ENCODE measurements at places on chromosomes 1 and 21.

DNA sequence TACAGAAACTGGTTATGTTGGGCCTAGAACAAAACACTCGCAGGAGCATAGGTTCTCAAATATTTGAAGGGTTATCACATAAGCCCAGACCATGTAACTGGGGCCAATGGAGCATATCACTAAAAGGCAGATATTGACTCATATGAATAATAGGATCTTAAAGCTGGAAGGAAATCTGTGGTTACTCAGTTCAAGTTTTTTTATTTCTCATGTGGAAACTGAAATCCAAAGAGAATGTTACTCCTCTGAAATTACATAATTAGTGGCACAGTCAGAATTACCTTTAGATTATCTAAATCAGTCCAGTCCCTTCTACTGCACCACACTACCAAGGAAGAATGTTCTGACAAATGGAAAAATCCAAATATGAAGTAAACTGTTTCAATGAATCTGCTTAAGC, 12.0 kb downstream of the SLAMF8 start:
- no peak for DNase-seq

- no peak for DNase-seq
These were observed 87.1 kb downstream of the GPR88 start for GRCh38 chr1:100624886-100625610.

GRCh38 chr1:20442920-20443625, 42.9 kb downstream of the CAMK2N1 start:
- DNase-seq: no peak

DNA sequence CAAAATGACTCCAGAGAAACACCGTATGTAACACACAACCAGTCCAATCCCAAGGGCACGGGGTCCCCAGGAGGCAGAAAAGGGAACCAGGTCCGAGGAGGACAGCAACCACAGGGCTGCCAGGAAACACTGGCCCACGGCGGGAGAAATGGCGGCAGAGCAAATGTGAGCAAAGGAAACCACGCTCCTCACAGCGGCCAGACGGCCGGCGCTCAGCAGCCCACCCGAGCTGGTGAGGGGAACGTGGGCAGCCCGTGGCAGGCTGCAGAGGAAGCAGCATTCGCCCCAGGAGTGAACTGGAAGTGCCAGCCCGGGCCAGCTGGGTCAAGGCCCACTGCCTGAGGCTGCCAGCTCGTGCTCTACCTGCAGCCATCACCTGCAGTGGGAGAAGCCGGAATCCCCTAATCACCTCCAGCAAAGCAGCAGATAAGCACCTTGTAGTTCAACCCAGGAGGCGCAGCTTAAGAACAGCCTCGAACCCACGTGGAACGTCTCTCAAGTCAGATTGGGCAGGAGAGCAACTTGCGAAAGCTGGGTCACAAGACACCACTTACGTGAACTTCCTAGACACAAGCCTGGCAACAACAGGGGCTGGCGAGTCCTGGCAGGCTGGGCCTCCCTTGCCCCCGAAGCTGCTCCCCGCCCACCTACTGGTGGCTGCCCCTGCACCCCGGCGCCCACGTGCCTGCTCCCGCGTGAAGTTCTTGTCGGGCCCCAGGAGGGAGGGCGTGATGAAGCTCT, 6.7 kb downstream of the SLC19A1 start:
- DNase-seq: no peak

DNA sequence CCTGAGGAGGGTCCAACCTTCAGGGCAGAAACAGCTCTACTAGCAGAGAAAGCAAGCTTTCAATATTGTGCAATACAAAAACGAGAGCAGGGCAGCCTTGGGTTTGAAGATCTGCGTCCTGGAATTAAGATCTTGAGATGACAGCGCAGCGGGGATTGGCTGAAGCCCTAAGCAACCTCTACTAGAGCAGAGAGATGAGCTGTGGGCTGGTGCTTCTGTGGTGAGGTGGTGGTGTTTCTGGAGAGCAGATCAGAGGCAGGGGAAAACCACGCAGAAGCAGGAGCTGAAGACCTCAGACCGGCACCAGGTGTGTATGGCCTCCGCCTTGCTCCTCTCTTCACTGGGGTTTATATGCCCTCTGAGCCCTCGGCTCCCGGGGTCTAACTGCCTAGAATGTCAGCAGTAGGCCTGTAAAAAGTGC, 12.5 kb downstream of the TRAF3IP3 start:
- DNase-seq: peak; percentile 77

DNA sequence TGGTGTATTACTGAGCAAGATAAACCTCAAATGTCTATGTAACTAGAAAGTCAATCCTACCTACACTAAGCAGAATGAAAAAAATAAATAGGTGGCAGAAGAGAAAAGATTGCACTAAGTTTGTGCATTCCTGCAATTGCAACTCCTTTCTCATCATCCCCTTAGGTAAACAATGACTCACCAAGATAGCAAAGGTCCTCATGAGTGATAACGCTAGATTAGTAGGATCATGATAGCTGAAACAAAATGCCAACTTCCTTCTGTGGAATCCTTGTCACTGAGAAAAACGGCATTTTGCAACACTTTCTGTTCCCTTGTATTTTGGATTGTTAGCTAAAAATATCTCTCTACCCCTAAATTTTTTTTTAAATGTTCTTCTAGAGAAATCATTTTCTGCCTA, 20.0 kb upstream of the FCER1A start:
- no peak for DNase-seq

GRCh38 chr1:59928996-59929395, 2.4 kb upstream of the CYP2J2 start:
- DNase-seq: no peak

DNA sequence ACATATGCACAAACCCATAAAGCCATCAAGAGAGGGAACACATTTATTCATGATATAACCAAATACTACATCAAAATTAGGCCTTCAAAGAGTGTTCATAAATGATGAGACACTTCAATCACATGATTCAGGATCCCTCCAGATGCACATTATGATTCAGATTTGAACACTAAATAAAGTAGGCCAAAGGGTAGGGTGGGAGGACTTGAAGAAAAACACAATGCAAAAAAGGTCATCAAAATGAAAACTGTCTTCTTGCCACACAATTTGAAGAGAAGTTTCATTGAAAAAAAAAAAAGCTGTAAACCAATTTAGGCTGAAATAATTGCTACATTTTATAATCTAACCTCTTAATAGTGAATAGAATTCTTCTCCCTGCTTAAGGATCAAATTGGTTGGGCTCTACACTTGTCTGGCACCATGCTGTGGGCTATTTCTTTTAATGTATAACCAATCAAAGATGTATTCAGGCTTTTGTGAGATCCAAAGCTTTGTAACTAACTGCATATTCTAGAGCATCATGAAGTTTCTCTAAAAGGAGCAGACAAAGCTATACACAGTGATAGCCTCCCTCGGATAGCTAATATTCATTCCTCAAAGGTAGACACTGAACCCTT, 58.1 kb downstream of the ZSWIM5 start:
- DNase-seq: no peak

DNA sequence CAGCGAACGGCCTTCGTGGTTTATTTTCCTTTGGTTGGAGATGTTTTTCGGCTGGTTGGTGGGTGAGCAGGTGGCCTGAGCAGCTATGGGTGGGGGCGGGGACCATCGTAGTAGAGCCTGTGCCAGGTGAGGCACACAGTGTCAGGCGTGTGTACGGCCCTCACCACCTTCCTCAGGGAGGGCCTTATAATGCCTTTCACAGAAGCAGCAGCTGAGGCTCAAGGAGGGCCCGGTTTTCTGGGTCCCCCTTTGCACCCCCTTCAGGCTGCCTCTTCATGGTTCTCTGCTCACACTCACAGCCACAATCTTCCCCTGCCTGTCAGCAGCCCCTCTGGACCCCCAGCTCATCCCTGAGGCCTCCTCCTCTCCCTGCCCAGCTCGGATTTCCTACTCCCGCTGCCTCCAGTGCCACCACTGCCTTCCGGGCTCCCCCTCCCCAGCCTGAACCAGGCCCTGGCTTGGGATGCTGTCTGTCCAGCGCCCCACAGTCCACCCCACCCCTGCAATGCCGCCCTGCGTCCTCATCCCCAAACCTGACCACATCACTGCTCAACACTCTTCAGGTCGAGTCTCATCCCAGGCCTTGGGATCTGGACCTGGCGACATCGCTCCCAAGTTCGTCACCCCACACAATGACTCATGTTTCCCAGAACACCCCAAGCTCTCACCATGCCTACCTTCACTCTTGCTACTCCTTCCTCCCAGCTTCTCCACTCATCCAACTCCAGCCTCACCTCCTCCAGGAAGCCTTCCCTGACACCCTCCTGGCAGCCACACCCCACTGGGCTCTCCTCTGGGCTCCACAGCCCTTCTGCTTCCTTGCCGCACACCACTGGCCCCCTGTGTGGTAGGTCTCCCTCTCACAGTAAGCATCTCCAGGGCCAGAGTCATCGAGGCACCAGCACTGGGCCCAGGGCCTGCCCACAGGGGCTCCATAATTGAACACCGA, 53.9 kb downstream of the DMRTB1 start:
- no peak for DNase-seq

GRCh38 chr1:40785446-40785845, 1.9 kb downstream of the KCNQ4 start:
- DNase-seq: no peak

DNA sequence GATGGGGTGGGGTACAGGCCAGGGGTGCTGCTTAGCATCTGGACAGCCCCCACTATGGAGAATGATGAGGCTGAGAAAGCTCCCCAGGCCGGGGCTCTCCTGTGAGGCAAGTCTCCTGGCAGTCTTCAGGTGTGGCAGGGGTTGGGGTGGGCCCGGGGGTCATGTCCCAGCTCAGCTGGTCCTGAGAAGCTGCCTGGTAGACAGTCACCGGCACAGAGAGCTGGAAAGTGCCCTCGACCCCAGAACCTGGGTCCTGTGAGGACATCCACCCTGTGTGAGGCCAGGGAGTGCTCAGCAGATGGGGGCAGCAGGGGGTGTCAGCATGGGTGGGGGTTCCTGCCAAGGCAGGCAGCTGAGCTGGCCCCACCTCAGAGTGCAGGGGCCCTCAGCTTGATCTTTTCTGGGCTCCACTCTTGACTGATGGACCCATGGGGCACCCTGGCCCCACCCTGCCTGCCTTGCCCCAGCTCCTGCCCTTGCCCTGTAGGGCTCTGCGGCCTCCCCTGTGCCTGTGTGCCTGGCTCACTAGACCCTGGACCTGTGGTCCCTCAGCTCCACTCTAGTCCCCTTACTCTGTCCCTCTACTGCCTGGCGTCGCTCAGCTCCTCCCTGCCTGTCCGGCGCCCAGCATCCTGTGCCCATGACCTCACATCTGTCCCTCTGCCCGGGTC, 5.8 kb downstream of the IBA57 start:
- no peak for DNase-seq

- no peak for DNase-seq
These were observed 40.9 kb upstream of the CFAP126 start for GRCh38 chr1:161408429-161409052.

GRCh38 chr1:87869567-87869966, 540.9 kb downstream of the LMO4 start:
- DNase-seq: no peak

DNA sequence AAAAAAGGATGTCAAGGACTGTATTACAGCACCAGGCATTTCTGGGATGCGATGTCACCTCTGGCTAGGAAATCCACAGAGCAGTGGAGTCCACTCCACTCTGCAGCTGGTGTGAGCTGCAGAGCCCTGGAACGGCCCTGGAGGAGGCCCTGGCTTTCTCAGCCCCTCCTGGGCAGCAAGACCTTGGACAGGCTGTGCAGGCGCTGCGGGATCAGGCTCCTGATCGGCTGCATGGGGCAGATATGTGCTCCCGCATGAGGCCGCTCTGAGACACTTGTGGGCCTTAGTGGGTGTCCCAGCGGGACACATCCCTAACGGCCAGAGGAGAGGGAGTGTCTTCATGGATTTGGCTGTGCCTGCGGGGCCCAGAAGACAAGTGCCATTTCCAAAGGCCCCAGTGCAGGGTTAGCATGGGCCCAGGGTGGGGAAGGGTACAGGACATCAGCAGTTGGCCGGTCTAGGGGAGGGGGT, 6.2 kb downstream of the DNMT3L start:
- DNase-seq: no peak

DNA sequence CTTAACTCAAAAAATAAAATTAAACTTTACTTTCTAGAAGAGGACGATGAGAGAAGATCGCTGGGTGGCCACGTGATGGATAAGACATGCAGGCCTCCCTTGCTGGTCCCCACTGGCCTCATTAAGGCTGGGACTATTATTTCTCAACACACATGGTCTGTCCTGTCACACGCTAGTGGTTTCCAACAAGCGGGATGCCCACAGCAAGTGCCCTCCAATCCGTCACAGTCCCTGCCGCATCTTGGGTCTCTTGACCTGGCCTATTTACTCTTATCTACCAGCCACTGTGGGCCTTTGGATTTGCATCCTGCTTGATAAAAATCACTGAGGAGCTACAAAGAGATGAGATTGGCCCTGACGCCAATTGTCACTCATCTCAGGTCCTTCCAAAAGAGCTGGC, 30.0 kb downstream of the CAPZB start:
- no peak for DNase-seq

DNA sequence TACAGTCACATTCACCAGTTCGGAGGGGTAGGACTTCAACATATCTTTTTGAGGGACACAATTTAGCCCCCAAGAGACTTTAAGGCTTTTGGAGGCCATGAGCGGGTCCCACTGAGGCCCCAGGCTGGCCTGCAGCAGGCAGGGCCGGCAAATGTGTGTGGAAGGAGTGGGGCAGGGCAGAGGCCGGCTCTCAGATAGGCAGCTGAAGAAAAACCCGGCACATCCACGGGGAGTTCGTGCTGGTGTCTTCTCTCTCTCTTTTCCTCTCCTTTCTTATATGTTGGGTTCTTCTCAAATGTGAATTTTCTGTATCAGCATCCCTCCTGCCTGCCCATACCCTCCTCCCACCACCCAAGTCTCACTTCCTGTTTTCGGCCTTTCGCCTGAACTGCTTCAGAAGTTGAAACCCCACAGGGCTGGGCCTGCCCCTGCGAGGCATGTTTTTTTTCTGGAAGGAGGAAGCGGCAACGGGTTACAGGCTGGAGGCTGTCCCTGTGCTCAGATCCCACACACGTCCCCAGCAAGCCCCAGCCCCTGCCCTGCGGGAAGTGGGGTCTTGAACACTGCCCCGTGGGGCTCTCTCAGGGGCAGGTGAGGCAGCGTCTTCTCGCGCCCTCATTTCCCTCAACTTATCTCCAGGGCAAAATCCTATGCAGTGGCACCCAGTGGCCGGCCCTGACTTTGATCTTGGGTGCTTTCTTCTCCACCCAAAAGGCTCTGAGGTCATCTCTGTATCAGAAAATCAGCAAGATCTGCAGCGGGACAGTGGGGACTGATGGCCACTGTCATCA, 9.7 kb upstream of the UMODL1 start:
- DNase-seq: no peak

DNA sequence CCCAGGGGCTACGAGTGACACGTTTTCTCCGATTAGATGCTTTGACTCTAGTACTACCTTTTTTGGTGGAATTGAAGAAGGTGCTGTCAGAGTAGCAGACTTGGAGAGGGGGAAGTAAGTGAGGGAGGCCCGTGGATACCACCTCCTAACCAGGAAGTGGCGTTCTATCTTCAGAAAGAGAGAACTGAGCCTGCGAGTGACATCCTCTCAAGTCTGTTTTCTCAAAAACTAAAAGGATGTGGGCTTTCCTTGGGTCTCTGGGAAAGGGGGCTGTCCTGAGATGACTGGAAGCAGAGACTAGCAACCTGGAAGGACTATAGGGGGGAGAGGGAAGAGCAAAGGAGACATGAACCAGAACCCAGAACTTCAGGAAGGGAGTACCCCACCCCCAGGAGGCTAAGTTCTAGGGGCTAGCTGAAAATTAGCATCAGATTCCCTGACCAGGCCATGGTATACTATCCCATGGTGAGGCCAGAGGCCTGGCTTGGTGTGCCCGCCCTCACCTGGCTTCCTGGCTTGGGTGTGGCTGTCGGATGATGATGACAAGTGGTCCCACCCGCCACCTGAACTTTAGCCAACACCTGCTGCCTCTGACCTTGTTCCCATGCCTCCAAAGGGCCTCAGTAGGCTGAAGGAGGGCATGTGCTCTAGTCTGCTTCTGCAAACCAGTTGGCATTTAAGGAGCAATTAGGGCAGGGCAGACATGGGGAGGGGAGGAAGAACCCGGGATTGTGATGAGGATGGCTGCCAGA, 49.1 kb downstream of the ATP2B4 start:
- no peak for DNase-seq

Measured in activated gamma-delta T cell treated with Interleukin-2 at 50 U/mL for 16 hours (primary cell).